ENCODE measurements at places on chromosomes 12 and 14. TPM values are rescaled to one million over a fixed set of nuclear protein-coding genes. Genes with fewer than 3 reads are reported as not detected.

GRCh38 chr14:93107453-93107852 is 8.3 kb downstream of the ITPK1 start:
- peak overlapping the region; percentile 63 for H3K27ac ChIP-seq
- no peak overlapping the region for H3K4me3 ChIP-seq
- no peaks in the 10 kb centered on the region for H3K36me3 ChIP-seq
- peaks cover 49% of the 10 kb centered on the region for H3K4me1 ChIP-seq
- H3K27me3 ChIP-seq, result no peaks in the 10 kb centered on the region

GRCh38 chr14:102363182-102363943 is 622 bp downstream of the TECPR2 start:
- peaks cover 17% of the 10 kb centered on the region for H3K4me1 ChIP-seq
- DNase-seq, result peak; percentile 39
- peak overlapping the region; percentile 99 for H3K27ac ChIP-seq
- H3K27me3 ChIP-seq, result no peaks in the 10 kb centered on the region
- H3K36me3 ChIP-seq, result peaks cover 11% of the 10 kb centered on the region
- H3K4me3 ChIP-seq, result peak overlapping the region; percentile 63

DNA sequence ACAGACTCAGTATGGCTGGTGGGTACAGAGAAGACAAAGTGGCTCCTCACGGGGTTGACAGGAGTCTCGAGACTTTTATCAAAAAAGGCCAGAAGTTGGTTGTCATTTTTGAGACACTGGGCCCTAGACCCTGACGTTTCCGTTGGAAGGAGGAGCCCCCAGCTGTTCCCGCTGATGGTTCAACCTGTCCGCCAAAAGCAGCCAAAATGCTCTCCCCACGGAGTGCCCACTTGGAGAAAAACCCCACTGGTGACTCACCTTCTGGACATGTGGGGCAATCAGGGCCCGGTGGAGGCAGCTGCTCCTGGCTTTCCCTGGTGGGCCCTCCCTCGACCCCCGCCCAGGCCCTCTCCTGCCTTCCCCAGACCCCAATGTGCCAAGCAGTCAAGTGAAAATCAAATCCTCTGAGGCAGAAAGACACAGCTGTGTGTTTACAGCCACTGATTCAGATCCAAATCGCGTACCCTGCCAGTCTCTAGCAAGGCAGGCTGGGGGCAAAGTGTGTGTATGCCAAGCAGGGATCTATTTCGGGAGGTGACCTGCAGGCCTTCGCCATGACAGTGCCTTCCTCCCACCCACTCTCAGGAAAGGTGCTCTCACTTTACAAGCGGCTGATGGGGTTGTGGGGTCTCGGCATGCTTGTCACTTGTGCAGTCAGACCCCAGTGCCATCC is 347.4 kb downstream of the DPF3 start:
- H3K36me3 ChIP-seq, result no peaks in the 10 kb centered on the region
- no peaks in the 10 kb centered on the region for H3K27me3 ChIP-seq
- H3K27ac ChIP-seq, result no peak overlapping the region
- no peak for DNase-seq
- no peaks in the 10 kb centered on the region for H3K4me1 ChIP-seq
- no peak overlapping the region for H3K4me3 ChIP-seq

The FAM181A gene
- not detected for total RNA-seq
